ENCODE measurements at places on chromosomes 5 and 9.

GRCh38 chr5:15521381-15522186 lies 21.6 kb downstream of the FBXL7 start:
- no peak for DNase-seq
- no peaks in the 10 kb centered on the region for H3K4me1 ChIP-seq
- H3K27ac ChIP-seq, result no peak overlapping the region
- no peak overlapping the region for H3K4me3 ChIP-seq

DNA sequence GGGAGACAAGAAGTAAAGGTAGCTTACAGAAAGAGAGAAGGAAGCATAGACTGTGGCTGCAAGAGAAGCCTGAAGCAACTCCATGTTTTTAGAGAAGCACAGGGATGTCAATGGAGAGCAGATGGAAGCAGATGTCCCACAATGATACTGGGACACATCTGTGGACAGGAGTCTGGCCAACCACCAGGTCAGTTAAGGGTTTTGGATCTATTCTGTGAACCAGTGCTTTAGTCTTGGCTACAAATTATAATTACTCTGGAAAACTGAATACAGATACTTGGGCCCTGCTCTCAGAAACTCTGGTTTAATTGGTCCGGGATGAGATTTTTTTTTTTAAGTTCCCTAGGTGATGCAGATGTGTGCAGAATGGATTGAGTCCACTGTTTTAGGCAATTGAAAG lies 592.8 kb downstream of the CSNK1G3 start:
- no peaks in the 10 kb centered on the region for H3K36me3 ChIP-seq
- no peaks in the 10 kb centered on the region for H3K4me1 ChIP-seq
- no peak overlapping the region for H3K27ac ChIP-seq

GRCh38 chr9:77802515-77803293 lies 154.6 kb upstream of the GNA14 start:
- H3K27ac ChIP-seq, result no peak overlapping the region
- no peak for DNase-seq
- H3K4me1 ChIP-seq, result no peaks in the 10 kb centered on the region

GRCh38 chr5:8842971-8843551 lies 702.8 kb downstream of the SEMA5A start:
- no peak for DNase-seq
- no peaks in the 10 kb centered on the region for H3K4me1 ChIP-seq
- no peak overlapping the region for H3K27ac ChIP-seq
- H3K27me3 ChIP-seq, result no peaks in the 10 kb centered on the region

DNA sequence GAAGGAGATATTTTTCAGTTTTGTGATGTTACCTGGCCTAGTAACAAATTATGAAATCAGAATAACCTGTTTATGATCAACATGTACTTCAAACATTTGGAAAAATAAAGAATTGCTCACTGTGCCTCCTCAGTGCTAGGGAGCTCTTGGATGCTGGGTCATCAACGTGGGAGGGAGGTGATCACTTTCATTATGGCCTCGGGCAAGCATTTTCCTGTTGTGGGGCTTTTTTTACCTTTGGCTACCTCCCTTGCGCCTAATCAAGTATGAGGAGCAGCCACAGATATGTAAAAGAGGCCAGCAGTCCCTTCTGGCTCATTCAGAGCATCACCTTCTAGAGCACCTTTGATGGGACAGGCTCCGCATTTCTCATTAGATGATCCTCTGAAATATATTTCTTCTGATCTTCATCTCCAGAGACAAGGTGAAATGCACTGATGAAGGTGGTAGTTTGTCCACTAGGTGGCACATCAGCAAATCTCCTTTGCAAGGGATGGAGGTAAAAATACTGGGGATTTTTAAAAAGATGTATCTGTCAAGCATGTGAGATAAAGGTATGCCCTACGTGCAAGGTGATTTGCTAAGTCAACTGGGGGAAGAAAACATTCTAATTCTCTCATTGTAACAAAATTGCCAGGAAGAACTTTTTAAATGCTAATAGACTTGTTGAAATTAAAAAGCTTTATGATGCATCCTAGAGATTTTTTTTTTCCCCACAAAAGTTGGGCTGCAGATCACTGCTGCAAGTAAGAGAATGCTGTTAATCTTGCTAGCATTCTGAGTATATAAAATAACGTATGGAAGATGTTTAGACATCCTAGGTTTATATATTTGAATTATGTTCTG lies 218.2 kb downstream of the MAST4 start:
- no peaks in the 10 kb centered on the region for H3K27me3 ChIP-seq
- H3K4me3 ChIP-seq, result no peak overlapping the region
- no peak for DNase-seq
- no peak overlapping the region for H3K27ac ChIP-seq
- no peaks in the 10 kb centered on the region for H3K4me1 ChIP-seq
- no peaks in the 10 kb centered on the region for H3K36me3 ChIP-seq
